NCI-H1105 (cell line): ENCODE measurements at places on chromosomes 3 and 15.

DNA sequence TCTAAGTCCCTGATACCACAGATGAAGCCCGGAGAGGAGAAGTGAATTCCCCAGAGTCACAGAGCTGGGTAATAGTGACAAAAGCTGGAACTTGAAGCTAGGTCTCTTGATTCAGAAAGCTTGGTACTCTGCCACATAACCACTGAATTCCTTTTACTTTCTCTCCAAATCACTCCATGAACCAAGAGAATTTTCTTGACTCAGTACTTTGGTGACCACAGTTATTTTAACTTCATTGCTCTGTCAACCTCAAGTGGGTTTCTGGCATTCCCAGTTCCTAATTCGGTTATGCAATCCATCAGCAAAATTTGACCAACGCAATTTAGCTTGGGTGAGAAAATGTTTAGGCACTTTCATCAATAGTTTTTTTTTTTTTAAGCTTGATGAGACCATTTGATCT, 61.0 kb upstream of the PPARG start:
- no peak for DNase-seq

DNA sequence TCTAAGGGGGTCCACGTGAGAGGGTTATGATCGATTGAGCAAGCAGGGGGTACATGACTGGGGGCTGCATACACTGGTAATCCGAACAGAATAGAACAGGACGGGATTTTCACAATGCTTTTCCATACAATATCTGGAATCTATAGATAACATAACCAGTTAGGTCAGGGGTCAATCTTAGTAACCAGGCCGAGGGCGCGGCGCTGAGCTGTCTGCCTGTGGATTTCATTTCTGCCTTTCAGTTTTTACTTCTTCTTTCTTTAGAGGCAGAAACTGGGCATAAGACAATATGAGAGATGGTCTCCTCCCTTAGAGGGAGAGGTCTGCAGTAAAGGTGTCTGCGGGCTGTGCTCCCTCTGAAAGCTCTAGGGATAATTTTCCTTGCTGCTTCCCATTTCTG, 261.3 kb downstream of the XXYLT1 start:
- no peak for DNase-seq

GRCh38 chr3:126352476-126353454, 4.4 kb downstream of the KLF15 start:
- DNase-seq = no peak

- no peak for DNase-seq
Measured at GRCh38 chr3:183641882-183642281, 6.5 kb downstream of the KLHL24 start.

DNA sequence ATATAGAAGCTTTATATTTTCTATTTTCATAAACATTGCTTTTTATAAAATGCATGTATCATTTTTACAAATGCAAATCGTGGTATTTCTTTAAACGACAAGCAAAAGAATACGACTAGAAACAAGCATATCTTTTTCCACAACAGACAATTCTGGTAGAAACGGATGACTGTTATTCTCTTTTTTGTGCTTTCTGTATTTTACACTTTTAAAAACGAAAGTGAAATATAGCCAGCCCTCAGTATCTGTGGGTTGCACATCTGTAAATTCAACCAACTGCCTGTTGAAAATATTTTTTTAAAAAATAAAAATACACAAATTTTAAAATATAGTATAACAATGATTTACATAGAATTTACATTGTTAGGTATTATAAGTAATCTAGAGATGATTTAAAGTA, 61.3 kb downstream of the PRTG start:
- no peak for DNase-seq

DNA sequence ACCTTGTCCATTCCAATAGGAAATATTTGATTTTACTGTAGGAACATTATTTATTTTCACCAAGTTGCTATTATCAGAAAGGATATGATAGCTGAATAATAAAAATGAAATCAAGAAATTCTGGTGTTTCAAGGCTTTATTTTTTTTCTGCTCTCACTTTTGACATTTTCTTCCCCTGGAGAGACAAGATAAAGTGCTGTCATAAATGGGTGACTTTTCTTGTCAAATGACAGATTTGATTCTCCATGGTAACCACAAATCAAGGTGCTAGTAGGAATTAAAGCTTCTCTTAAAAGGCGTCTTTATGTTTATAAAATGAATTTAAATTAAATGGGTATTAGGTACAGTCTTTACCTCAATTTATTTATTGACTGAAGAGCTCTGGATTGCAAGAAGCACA, 124.6 kb downstream of the FOXP1 start:
- DNase-seq = no peak

DNA sequence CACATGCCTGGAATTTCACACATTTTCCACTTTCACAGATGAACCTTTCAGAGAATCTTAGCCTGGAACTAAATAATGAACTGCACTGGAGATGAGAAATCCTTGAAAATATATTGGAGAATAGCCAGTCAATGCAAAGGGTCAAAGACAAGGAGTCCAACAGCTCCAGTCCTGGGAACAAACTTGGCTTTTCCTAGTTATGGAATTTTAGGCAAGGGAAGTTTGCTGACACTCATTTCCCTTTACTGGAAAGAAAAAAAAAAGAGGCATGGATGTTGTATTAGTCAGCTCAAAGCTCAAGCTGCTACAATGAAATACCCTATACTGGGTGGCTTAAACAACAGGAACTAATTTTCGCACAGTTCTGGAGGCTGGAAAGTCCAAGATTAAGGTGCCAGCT, 690.8 kb upstream of the ARPP21 start:
- DNase-seq = no peak

DNA sequence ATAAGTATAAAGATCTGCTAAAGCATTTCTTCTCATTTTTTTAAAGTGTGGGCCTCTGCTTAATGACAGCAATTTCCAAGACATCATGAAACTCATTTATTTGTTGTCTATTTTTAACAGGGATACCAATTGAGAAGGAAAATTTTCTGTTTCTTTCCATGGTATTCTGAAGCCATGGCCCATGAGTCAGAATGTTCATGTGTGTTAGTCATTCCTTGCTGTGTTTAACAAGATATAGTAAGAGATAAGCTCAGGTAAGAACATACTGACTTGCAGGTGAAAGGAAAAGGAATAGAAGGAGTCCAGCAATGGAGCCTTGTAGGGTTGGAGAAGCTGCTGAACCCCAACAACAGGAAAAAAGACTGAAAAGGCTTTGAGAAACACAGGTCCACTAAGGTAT, 17.0 kb upstream of the ARID3B start:
- DNase-seq = no peak

DNA sequence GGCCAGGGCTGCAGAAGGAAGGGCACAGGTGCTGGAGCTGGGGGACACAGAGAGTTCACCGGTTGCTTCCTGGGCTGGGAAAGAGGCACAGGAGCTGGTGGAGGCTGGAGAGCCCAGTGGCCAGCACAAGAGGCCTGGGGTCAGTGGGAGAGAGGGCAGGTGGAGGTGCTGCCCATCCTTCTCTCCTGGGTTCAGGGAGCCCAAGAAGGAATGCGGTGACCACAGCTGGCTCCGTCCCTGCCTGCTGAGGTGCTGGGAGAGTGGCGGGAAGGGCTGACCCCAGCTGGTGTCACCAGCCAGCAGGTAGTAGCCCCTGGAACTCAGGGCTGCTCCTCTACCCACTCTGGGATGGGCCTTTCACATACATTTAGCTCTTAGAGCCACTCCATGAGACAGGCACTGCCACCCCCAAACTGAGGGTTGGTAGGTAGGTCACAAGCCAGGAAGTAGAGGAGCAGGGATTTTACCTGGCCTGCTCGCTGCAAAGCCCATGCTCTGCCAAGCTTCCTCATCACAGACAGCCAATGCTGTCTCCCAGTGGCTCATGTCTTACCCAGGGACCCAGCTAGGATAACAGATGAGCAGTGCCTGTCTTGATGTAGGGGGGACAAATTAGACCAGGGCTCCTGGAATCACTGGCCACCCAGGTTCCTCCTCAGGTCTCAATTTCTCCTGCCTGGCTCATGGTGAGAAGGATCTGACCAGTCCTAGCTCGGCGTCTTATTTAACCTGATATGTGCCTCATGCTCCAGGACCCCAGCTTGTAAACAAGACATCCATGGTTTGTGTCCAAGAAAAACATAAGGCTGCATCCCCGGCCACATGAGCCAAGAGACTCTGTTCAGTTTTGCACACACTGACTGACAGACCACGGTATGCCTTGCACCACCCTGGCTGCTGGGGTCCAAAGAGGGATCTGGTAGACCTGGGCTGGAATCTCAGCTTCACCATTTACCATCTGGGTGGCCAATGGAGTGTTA, 119.2 kb downstream of the CORO2B start:
- no peak for DNase-seq

GRCh38 chr3:19945534-19945933, 1.4 kb upstream of the RAB5A start:
- no peak for DNase-seq

- DNase-seq = no peak
Measured at GRCh38 chr15:50231761-50232160, 33.8 kb downstream of the HDC start.

DNA sequence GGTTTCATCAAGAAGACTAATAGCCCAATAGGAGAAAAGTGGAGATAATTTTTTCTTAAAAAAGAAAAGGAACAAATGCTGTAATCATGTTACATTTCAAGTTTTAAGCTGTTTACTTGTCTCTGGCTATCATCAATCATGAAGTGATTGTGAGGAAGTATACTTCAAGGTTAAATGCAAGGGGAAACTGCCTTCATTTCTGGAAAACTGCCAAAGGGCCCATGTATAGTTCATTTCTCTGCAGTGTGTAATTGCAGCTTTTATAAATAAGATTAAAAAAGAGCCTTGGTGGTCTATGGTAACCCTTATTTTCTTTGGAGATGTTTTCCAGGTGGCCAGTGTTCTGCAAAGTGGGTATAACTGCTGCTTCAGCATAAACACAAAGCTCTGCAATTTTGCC, 101.9 kb downstream of the GRM7 start:
- DNase-seq = no peak

DNA sequence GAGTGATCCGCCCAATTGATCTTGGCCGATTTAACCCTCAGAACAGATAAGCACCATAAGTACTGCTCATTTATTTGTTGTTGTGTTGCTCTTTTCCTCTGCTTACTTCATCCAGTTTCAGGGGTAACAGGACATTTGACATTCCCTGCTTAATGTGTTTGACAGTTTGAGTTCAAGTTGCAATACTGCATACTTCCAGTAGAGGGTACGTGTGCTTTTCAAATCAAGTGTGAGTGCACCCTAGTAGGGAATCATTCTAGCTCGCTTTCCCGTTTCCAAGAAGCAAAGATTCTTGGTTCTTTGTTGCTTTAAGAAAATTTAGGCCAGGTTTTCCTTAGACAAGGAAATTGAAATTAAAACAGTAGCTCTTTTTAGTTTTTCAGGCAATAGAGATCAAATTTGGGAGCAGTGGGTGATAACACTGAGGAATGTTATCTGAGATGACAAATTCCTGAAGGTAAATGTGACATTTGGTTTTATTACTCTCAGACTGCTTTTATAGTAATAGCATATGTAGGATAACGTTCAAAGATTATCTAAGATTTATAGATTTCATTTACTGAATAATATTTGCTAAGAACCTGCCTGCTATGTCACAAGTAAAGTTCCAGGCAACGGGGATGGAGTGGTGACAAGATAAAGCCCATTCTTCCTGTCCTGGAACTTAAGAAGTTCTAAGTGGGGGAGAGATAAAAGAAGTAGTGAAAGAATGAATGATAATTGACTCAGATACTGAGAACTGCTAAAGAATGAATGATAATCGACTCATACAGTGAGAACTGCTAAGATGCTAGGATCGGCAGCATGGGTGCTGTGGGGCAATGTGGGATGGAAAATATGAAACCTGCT, 73.3 kb downstream of the SYNPR start:
- peak; percentile 7 for DNase-seq

DNA sequence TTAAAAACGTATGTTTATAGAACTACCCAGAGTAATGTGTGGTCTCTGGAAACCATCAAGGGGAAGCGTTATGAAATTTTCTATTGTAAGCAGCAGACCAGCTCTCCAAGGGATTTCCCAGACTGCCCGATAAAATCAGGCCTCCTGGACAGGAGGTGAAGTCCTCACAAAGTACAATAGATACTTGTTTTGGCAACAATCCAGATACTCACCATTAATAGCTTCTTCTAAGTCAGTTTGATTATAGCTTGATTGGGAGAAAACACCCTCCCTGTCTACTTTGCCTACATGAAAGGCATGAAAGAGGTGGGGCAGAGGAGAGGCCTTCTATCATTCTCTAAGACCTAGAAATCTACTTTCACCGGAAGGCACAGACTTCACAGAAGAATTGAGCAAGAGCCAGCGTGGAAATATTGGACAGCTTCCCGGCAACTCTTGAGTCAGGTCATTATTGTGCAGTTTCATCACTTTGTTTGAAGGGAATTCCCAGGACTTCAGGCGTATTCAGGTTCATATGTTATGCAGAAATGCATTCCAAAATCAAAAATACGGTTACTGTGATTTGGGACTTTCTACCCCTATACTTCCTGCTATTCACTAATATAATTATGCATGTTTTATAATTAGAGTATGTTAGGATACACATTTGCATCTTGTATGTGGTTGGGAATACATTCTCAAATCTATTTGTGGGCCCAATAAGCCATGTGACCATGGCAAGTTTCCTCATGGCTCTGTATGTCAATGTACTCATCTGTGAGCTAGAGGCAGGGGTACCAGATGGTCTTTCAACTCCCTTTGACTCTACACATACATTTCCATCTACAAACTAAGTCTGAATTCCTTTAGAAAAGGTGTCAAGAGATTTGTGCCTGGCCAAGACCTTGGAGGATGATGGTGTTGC, 103.5 kb downstream of the CD47 start:
- DNase-seq = no peak

DNA sequence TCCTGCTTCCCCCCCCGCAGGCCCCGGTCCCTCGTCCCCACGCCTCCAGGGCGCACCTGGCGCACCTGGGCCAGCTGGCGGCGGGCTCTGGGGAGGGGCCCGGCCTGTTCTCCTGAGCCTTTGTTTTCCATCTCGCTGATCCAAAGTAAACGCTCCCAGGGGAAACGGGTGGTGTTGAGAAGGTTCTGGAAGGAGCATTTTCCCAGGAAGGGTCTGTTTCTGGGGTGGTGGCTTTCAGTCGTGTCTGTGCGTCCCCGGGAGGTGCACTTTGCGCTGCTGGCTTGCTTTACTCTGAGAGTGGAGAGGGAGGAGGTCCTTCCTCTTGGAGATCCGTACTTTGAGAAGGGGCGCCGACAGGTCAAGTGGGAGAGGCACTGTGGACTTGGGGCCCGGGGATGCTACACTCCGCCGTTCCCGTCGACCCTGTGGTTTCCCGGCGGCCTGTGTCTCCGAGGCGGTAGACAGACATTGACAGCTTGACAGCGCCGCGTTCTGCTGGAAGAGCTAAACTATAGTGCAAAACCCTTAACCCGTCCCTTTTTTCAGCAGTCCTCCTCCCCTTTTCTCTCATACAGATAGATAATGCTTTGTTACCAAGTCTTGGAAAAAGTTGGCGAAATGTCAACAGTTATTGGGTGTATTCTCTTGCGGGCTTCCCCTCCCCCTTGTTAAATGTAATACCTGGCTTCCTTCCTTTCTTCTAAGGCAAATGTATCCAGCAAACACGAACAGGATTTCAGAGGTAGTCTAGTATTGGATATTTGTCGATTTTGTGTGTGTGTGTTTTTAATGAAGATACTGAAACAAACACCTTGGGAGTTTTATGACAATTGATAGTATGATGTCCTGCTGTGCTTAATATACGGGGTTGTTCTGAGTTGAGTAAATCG, 6.5 kb downstream of the TPM1 start:
- peak; percentile 74 for DNase-seq
